RPMI7951 (cell line): ENCODE measurements at places on chromosomes 3 and 15. TPM values are rescaled to one million over a fixed set of nuclear protein-coding genes. Genes with fewer than 3 reads are reported as not detected.

The AMIGO3 gene
- 1.1 and 4.3 TPM in 2 replicates for total RNA-seq

The FETUB gene
- not detected in 2 replicates for total RNA-seq

The ZMYND10 gene
- total RNA-seq: 2.9 and 5.2 TPM in 2 replicates

The PLSCR4 gene
- total RNA-seq: 3.8 and 7.3 TPM in 2 replicates

The MESP2 gene
- 1.8 and 2.6 TPM in 2 replicates for total RNA-seq

The ITIH4 gene
- total RNA-seq: 0.48 and 0.68 TPM in 2 replicates

The CCDC33 gene
- 1.1 and 2.1 TPM in 2 replicates for total RNA-seq

The HEG1 gene
- total RNA-seq: 27.4 and 29.3 TPM in 2 replicates

The VGLL3 gene
- total RNA-seq: 10.4 and 19.8 TPM in 2 replicates

The ACP3 gene
- total RNA-seq: 0.59 and 1.7 TPM in 2 replicates
